ENCODE measurements at places on chromosomes 4 and X.

- no peak for DNase-seq
These were observed 144.9 kb downstream of the SPANXA1 start for GRCh38 chrX:141439651-141440050.

DNA sequence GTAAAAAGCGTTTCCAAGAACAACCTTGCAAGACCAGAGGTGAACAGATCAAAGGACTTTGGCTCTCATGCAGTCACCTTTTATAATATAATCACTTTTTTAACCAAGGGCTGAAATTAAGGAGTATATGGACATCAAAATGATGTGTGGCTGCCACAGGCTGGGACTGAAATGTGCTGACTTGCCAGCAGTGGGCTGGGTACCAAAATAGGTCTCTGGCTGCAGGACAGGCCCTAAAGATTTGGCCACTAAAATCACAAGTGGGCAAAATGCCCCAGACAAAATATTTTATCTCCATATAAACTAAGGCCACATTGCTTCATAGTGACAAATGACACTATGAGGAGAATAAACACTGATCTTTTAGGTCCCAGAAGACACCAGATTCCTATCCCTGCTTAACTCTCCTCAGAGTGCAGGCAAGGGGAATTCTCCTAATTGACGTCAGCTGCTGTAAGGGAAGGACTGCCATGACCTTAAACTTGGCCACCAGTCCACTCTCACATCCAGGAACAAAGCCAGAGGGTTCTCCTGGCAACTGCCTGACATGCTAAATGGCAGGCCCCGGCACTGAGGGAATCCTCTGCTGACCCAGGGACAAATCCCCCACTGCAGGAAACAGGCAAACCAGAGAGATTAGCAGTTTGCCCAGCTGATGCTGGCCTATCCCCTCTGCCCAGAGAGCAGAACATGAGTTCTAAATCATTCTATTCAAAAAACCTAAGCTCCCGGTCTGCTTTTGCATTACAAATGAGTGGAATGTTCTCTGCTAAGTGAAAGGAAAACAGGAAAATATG, 155.8 kb downstream of the PPP3CA start:
- DNase-seq: peak; percentile 61

GRCh38 chrX:134725103-134725690, 66.9 kb upstream of the PLAC1 start:
- no peak for DNase-seq

- DNase-seq: no peak
These were observed 668.2 kb upstream of the NDST4 start for GRCh38 chr4:115781528-115782146.

GRCh38 chr4:66777097-66777496, 768.2 kb downstream of the CENPC start:
- no peak for DNase-seq

- DNase-seq: no peak
These were observed 25.9 kb upstream of the NDNF start for GRCh38 chr4:121098266-121098665.

DNA sequence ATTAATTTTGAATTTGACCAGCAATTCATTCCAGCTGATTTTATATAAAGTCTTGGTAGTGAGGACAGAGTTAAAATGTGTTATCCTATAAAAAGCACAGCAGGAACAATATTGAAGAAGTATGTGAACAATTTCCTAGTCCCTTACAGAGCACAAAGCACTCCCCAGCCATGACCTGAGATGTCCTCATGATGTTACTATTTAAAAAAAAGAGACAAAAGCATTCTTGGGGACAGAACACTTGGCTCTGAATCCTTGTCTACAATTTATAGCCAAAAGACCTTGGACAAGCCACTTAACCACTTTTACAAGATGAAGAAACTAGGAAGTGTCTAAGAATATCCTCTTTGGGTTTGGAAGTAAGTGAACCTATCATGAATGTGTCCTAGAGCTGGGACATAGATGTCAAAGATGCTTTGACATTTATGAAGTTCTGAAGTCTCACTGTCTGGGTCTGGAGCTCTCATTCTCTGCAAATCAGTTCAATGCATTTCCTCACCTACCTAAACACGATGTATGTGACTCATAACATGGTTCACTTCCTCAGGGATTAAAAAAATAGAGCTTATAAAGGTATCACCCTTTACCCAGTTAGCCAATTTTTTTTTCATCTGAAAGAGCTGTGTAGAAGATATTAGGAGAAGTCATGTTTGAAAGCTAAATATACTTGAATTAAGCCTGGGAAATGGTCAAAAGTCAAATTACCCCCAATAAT, 61.4 kb downstream of the IGFBP7 start:
- DNase-seq: no peak

- no peak for DNase-seq
These were observed 58.3 kb downstream of the LEF1 start for GRCh38 chr4:108110450-108110849.

DNA sequence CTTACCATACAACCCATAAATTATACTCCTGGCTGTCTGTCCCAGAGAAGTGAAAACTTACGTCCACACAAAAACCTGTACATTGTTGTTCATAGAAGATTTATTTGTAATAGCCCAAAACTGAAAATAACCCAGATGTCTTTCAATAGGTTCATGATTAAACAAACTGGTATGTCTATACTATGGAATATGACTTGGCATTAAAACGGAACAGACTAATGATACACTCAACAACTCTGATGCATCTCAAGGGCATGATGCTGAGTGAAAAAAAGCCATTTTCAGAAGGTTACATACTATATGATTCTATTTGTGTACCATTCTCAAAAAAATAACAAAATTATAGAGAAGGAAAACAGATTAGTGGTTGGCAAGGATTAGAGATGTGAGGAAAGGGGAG, 11.6 kb upstream of the MND1 start:
- no peak for DNase-seq

GRCh38 chrX:118257781-118258180, 88.1 kb upstream of the WDR44 start:
- DNase-seq: no peak

DNA sequence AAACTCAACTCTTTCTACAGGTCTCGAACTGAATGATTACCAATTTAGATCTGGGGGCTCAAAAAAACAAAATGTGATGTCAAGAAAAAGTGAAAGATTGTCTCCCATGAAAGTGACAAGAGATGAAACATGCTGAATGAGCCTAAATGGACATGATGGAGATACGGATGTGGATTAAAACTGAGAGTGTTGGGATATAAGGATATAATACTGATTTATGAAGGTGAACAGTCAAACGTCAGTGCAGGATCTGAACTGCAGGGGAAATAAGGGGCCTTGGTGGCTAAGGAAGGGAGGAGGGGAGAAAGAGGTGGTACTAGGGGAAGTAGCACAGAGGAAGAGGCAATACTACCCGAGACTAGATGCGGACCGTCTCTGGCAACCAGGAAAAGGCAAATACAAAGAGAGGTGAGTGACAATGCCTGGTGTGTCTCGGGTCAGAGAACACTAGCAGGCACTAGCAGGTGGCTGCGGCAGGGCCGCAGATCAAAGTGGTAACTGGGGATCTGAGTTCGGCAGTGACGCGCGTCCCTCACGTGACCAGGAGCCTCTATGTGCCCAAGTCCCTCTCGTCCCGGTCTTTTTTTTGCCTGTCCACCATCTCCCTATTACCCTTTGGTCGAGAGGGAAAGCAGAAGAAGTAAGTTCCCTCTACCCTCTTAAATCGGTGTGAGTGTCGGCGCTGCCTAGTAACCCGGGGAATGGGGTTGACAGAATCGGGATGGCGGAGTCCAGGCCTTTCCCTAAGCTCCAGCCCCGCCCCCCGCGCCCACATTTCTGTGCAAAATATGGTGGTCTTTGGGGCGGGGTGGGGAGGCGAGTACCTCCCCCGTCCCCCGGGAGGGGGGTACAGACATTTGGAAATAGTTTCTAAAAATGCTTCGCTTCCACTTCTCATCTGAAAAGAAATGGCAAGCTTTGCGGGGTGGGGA, at the start of gene TCEAL1:
Gene TCEAL1 (plus strand): TSS at position 590 of the 932 bp plus-strand sequence. CDS start 942 bp downstream, outside the sequence.
- peak; percentile 84 for DNase-seq

DNA sequence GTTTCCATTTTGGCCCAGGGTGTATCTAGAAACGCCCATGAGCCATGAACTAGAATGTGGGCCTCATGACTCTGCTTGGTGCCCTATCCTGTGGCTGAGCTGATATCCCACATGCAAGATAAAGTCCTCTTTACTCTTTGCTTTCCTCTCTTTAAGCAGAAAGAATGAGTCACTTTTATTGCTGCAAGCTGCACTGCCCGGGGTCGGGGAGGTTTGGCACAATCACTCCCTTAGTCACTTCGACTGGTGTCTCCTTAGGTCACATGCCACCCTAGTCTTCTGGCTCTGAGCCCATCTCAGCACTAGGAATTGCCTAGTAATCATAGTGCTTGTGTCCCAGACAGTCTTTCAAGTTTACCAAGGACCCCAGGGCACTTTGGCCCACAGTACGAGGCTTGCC, 75.1 kb upstream of the CXorf66 start:
- DNase-seq: no peak

DNA sequence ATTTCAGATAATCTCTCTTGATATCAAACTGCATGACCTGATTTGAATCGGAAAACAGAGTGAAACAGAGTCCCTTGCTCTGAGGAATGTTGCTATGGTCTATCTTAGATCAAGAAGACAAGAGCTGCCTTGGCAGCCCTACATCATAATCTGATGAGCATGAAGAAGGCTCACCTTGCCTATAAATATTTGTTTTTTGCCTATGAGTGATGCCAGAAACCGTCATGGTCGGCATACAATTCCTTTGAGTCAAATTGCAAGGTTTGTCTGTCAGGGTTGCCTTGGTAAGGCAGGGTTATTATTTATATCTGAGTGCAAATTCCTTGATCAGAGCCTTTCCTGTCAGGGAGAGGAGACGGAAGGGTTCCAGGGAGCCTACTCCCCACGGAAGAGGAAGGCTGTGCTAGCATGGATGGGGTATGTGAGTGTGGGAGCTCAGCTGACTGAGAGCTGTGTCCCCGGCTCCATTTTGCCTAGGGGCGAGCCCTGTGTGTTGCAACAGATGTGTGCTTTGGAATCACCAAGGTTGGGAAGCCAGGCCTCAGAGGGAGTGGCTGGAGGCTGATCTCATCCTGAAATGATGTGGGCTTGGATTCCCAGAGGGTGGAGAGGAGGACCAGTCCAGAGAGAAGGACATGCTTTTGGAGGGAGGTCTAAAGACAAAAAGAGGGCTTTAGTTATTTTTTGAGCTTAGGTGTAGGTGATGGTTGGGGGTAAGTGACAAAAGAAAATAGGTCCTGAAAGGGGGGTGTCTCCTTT, 43.6 kb downstream of the RTL9 start:
- DNase-seq: no peak

DNA sequence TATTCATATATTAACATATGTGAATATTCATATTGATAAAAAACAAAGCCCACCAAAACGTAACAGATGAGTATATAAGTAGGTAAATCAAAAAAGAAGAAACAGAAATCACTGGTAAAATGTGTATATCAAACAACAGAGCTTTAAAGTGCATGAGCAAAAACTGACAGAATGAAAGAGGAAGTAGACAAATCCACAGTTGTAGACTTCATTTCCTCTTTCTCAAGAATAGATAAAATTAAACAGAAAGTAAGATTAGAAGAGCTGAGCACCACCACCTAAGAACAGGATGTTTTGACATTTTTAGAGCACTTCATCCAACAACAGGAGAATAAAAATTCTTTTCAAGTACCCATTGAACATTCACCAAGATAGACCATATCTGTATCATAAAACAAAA, 64.6 kb downstream of the CNKSR2 start:
- no peak for DNase-seq

DNA sequence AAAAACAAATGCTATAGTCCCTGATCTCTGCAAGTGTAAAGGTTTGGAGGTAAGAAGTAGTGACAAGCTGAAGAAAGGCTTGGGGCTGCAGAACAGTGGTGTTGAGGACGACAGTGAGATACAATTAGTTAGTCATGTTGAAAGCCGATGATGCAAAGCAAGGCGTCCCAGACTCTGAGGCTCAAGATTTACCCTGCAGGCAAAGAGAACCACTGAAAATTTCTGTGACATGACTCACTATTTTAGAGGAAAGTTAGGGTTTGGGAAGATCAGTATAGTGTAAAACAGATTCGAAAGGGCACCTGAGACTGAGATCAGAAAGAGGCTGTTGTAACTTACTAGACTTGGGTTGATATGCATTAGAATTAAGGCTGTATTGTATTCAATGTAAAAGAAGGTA, 281.3 kb upstream of the FTHL17 start:
- DNase-seq: no peak

GRCh38 chr4:31370866-31371465, 650.8 kb downstream of the PCDH7 start:
- DNase-seq: peak; percentile 83

DNA sequence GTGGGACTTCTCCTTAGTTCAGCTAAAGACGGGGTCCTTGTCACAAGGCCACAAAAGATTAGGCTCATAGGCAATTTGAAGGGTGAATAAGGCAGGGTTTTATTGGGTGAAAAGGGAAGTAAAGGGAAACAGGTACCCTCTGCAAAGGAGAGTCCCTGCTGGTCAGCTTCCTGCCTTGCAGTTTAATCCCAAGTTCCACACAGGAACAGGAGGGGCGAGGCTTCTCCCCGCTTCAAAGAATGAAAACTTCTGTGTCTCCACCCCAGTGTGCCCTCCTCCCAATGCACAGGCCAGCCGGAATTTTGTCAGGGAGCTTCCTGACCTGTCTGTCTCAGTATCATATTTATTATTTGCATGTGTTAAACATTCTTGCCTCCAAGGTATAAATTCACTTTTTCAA, 37.1 kb downstream of the ITM2A start:
- DNase-seq: no peak

- no peak for DNase-seq
These were observed 180.2 kb downstream of the FRAS1 start for GRCh38 chr4:78237360-78237759.

DNA sequence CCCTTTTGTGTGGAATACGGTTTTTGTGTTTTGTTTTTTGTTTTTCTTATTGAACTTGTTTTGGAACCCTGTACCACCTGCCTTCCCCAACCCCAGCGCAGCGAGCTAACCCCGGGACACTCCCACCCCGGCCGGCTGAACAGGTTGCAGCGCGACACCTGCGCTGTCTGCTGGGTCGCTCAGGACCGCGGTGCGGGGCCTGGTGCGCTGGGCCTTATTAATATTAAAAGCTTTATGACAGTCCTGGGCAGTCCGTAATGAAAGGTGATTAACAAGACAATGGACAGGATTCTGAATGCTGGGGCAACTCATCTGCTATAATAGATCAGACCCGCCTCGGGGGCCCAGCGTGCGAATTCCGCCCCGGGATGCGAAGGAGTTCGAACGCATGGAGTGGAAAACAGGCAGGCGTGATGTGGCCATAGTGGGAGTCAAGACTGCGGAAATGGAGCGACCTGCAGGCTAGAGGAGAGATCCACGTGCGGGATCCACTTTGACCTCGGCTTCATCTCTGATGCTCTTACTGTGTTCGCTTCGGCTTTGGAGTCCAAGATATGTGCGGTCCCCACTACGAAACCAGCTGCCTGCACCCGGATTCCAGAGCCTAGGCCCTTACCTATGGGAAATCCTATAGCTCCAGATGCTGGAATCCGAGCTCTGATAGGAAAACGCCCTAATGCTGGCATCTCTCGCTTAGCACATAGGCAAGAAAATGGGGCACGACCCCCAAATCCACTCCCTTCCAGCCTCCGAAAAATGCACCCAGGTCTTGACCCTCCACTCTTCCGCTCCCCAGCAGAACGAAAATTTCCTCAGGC, 69.0 kb upstream of the TMEM33 start:
- DNase-seq: peak; percentile 49
